Epithelial cell of proximal tubule (primary cell): ENCODE measurements at places on chromosomes 1 and 21. TPM values are rescaled to one million over a fixed set of nuclear protein-coding genes. Genes with fewer than 3 reads are reported as not detected.

AVPR1B gene
- total RNA-seq = not detected in 2 replicates

CRP gene
- total RNA-seq = not detected in 2 replicates

UBL4B gene
- total RNA-seq = not detected in 2 replicates

KCNH1 gene
- total RNA-seq = 6.9 and 10.1 TPM in 2 replicates

BATF3 gene
- 2.5 TPM in 1 of 2 replicates, not detected in the other for total RNA-seq

TNFRSF18 gene
- 0.65 and 3.1 TPM in 2 replicates for total RNA-seq

RGS13 gene
- not detected in 2 replicates for total RNA-seq

DMBX1 gene
- not detected in 2 replicates for total RNA-seq

SPRR1A gene
- not detected in 2 replicates for total RNA-seq

CD1B gene
- total RNA-seq = not detected in 2 replicates

NBPF1 gene
- total RNA-seq = 9.2 and 9.7 TPM in 2 replicates

PRDM2 gene
- 10.3 and 12.5 TPM in 2 replicates for total RNA-seq

DNA sequence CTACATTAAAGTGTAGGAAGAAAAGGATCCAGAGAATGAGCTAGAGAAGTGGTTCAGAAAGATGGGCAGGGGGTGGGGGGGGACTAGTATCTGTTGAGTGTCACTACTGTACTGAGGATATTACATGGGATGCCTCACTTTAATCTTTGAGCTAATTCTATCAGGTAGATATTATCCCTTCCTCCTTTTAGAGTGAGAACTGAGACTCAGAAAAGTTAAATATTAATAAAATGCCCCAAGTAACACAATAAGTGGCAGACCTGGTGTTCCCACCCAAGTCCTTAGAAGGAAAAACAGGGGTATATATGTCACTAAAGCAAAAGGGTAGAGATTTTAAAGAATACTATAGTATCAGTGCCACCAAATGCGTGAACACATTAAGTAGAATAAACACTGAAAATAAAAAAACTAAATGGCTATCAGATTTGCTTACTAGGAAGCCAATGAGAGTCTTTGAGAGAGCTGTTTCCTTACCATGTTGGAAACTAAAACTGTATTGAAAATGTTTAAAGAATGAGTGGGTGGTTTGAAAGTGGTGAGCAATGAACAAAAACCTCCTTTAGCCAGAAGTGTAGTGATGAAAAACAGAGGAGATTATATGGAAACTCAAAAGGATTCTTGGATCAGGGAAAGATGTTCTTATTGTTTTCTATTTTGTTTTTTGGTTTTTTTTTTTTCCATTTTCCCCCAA lies 230.8 kb downstream of the BARHL2 start:
- DNase-seq = no peak

- no peak for DNase-seq
These were observed 606.5 kb upstream of the CAMK1G start for GRCh38 chr1:208977012-208977411.

- DNase-seq = no peak
These were observed 6.4 kb downstream of the RORC start for GRCh38 chr1:151825204-151825603.

DNA sequence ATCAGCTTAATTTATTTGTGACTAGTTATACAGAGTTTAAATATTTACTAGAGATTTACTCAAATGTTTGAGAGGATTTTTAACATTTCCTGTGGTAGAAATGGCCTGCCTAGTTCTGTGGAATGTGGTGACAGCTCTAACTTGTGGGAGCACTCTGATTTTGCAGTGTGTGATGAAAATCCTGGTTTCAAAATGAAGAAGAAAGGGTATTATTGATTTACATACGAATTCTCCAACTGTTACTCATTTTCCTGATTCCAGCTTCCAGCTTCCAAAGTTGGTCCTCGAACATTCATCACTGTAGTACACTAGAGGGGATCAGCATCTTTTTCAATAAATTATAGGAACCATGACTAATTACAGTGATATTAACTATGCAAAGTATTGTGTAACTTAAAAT lies 462.7 kb upstream of the PKN2 start:
- DNase-seq = no peak

DNA sequence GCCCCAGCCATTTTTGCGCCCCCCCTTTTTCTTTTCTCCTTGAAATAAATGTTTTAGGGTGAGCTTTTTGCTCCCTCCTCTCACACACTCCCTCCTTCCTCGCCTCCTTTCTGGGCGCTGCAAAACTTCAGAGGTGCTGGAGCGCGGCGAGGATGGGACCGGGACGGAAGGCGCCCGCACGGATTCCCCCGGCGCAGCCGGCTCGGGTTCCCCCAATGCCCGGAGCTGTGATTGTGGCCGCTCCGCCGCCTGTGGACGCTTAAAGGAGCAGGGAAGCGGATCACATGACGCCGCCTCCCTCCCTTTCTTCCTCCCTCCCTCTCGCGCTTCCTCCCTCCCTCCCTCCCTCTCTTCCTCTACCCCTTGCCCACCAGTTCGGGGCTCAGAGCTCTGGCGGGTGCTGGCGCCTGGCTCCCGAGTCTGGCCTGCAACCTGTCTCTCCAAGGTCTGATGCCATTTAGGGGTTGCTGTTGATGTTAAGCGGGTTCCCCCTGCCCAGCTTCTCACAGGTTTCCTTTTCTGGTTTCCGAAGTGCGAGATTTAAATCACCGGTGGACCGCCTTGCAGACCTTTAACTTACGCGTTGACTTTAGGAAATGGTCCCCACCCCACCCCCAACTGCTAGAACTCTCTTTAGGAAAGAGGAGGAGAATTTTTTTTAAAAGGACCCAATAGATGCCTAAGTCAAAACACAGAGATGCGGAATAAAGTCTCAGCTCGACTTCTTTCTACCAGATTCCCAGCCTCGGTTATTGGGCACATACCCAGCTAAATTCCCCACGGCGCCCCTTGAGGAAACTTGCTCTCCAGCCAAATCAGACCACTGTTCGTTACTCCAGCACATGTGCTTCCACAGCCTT lies at the start of gene WLS:
Gene WLS, minus strand, starts transcription at position 235 of the 860 bp plus-strand sequence. Its CDS starts 224 bp downstream, at position 11.
- DNase-seq = no peak

DNA sequence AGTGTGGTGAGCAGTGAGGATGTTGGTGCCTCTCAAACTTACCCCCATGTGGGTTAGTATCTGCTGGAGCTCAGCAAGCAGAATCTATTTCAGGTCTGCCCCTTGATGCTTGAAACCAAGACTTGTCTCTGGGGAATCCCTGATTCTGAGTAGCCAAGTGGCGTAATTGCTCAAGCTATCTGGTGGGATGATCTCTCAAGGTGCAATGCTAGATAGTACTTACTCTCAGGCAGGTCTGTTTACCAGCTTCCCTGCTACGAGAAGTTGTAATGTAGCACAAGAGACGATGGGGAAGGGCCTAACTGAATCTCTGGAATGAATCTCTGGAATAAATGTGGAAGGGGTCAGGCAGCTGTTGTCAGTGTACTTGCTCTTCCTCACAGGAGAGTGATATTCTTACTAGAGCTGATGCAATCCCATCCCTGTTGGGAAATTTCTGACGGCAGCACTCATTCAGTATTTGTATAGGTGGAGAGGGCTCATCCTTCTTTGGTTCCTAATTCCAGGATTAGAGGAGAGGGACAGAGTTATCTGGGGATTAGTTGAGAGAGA lies 65.4 kb downstream of the MACF1 start:
- no peak for DNase-seq

DNA sequence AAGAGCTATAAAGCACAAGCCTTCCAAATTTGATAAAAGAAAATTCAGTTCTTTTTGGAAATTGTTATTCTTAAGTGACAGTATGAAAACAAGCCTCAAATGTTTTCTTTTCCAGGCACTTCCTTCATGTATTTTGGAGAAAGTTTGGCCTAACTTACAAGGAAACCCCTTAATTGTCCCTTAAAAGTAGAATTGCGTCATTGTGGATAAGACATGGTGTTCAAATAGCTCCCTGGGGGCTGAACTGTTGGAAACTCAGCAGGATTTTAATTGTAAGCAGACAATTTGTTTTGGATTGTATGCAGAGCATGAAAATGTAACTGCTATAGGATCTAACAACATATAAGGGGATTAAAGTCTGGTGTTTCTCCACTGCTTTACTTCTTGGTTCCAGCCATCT lies 35.4 kb upstream of the FGGY start:
- DNase-seq = no peak

DNA sequence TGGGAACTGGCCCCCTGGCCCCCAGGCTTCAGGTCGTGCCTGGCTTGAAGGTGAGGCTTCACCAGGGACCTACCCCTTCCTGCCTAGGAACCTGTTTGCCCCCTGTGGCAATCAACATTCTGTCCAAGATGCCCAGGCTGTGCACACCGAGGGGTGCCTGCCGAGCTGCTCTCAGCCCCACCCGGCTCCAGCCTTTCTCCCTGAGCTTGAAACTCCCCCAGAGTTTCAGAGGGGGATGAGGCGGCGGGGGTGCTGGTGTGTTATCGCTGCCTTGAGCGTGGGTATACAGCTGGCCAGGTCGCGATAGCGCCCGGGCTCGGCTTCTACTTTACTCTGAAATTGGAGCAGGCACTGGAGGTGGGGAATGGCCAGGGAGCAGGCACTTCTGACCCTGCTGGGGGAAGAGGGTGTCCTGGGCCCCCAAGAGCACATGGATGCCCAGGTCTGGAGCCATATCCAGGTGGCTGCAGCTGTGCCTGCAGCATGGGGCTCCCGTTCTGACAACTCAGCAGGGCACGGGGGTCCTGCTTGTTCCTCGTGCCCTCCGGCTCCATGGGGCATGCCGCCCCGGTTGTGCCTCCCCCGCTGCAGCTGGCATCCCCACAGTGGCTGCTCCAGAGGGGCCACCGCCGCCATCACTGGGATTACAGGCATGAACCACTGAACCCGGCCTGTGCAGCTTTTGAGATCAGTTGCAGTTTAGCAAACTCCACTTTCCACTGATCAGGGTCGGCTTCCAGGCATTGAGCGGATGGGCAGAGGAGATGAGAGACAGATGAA lies 29.8 kb downstream of the RYR2 start:
- DNase-seq = no peak

DNA sequence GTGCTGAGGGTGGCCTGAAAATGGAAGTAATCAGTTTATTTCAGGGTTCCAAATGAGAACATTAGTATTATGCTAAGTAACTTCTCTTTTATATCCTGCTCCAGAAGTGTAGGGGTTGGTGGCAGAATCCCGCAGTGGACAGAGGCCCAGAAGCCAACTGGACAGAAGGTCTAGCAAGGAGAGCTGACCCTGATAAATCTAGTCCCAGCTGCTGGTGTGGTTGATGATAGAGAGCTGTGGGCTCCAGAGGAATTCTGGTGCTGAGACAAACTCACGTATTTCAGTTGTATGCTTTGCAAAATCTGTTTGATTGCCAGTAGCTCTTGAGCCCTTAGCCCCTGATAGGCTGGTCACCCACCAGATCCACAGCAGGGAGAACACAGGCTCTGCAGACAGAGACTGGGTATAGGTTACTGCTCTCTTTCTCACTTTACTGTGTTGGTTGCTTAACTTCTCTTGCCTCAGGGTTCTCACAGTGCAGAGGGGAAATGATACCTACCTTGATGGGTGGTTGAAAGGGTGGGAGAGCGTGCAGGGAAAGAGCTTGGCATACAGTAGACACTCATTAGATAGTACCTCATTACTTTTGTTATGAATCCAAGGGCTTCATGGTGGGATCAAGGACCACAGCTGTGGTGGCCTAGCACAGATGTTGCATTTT lies 29.6 kb upstream of the CACNA1E start:
- DNase-seq = no peak

DNA sequence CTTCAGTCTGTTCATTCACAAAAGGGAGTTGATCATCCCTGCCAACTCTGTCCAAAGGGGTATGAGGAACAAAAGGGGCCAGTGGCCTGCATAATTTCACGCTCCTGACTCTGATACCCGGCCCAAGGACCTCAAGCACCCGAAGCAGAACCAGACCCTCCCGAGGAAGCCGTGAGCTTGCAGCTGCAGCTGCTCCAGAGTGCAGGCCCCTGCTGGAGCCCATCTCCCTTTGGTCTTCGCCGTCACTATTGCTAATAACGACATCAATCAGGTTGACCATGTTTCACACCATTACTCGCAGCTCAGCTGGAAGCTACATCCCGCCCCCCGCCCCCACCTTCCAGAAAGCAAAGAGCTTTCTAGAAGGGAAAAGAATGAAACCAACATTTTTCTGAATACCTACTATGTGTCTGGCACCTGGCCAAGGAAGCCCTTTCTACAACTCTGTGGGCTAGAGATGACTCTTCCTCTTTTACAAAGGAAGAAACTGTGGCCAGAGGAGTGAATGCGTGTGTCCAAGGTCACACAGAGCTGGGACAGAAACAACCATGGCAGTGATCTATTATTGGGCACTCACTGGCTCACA lies 5.5 kb downstream of the NKAIN1 start:
- no peak for DNase-seq

DNA sequence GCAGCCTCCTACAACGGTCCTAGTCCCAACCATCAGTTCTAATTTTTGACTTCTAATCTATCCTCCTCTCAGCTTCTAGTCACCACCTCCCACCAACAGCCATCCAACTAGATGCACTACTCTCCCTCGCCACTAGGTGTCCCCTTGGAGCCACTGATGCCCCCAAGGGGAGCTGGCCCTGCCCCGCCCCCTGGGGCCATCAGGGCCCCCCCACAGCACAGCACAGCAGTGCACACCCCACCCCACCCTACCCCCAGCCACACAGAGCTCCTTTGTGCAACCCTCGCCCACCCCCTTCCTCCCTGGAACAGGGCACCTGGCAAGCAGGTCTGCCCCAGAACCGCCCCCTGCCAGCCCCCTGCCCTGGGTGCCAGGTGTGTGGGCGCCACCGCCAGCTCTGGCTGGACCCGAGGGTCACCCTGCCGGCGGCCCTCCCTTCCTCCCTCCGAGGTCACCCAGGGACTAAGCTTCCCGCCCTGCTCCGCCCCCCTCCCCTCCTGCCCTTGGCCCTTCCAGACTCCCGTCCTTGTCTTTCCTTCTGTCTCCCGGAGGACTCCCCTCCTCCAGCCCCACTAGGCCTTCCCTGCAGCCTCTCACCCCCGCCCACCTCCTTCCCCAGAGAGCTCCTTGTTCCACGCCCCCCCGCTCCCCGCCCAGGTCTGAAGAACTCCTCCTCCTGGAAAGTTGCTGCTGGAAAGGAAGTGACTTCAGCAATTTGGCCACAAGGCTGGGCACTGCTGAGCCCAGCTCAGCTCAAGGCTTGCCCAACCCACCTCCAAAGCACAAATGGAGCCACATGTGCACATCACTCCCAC lies 47.0 kb downstream of the AHDC1 start:
- no peak for DNase-seq

GRCh38 chr21:15795533-15795932 lies 65.8 kb downstream of the USP25 start:
- no peak for DNase-seq

- no peak for DNase-seq
These were observed 2.0 kb downstream of the KRTAP10-9 start for GRCh38 chr21:44628707-44629391.

DNA sequence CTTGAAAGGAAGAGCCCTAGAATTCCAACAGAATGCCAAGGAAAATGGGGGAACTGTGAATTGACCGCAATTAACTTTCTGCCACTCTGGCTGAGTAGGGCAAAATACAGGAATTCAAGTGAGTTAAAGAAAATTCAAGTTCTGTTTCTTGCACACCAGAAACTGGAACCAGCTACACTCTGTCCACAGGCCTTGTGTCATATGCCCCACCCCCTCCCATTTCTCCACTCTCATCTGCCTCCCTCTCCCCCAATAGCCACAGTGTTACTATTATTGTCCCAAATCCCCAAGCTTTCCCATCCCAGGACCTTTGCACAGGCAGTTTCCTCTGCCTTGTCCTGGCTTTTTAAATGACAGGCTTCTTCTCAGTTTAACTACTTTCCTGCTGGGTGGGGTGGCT lies 4.3 kb upstream of the STK40 start:
- DNase-seq = no peak
